ENCODE measurements at places on chromosomes 12 and 14.
A peak's percentile ranks its signal among the peaks of the same experiment; 100 is the strongest.

DNA sequence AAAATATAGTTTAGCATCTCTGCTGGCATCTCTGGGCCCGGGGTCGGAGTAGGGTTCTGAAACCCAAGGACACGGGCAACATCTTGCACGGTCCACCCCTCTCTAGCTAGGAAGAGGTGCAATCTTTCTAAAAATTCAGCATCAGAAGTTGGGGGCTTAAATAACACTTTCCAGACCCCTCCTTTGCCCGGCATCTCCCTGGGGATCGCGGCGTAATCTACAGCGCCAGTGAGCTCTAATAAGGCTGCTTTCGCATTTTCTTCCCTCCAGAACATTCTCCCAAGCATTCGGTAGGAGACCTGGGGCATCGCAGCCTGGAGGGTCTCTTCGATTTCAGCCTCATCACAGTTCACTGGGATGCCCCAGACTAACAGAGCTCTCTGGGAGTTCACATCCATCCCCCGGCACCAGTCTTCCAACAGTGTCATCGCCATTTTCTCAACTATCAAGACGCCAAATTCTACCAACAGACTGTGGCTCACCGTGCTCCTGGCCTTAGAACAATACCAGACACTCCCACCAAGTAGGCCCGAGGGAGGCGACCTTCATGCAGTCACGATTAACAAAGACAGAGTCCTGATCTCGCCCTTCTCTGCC is 880 bp downstream of the PNMA1 start:
- peak; percentile 47 for DNase-seq

DNA sequence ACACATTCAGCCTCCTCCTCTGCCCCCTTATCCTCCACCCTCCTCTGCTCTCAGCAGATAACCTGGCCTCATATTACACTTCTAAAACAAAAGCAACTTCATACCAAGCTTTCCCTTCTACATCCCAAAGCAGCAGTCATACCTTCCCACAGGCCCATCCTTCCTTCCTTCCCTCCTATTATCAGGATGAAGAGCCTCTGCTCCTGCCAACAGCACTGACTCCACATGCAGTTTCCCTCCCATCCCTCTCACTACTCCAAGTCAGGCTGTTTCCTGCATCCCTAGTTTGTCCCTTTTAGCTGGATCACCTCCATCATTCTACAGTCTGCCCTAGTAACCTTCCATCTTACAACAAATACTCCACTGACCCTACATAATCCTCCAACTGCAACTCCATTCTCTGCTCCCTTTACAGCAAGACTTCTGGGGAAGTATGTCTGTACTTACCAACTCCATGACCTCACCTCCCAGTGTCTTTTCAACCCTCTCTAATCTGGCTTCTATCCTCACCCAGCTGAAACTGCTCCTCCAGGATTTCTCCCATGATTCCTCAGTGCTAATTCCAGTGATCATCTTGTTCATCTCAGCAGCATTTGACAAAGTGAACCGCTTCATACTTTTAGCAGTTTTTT is 4.9 kb upstream of the YEATS4 start:
- peak; percentile 6 for DNase-seq

- no peak for DNase-seq
Measured at GRCh38 chr12:105048315-105048714, 35.9 kb downstream of the ALDH1L2 start.

GRCh38 chr14:36751920-36752319 is 90.3 kb downstream of the PAX9 start:
- DNase-seq, result no peak

DNA sequence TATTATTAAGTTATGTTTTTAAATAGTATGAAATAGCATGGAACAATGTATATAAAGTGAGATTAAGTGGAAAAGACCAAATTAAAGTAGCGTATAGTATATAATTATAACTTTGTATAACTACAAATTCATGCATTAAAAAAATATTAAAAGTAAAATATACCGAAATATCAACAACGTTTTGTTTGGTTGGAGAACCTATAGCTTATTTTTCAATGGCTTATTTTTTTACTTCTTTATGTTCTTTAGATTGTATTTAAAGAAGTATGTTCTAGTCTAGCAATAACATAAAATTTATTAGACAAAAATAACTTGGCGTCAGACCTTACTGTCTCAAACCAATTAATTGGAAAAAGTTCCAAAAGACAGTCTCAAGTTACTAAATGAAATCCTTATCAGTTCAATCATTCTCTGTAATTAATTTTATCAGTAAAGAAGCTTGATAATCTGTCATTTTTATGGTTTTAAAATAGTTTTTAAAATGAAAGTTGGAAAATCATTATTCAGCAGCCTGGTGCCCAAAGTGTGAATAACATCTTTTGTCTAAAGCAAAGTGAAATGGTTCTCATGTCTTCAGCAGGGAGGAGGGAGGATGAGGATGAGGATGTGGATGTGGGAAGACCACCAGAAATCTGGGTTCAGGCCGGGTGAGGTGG is 46.7 kb downstream of the IRAK3 start:
- peak; percentile 28 for DNase-seq

DNA sequence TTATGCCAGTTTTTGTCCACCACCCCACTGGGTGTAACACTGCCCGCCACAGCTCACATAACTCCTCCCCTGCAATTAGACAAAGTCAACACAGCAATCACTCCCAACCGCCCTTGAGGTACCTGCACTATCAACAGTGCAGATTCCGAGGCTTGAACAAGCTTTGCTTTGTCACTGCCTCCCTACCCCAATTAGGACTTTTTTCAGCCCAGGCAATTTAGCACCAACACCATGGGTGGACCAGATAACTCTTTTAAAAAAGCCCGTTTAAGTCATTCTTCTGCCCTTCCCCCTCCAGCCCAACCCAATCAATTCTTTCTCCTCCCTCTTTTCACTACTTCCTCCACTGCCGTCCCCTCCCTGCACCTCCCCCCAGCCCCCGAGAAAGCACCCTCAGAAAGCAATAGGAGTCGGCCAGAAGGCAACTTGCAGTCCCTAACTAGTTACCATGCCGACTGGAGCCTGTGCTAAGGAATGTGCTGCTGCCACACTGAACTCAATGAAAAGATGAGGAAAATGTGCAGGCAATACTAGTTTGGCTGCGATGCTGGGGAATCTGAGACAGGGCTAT is 45.7 kb upstream of the OTX2 start:
- no peak for DNase-seq

DNA sequence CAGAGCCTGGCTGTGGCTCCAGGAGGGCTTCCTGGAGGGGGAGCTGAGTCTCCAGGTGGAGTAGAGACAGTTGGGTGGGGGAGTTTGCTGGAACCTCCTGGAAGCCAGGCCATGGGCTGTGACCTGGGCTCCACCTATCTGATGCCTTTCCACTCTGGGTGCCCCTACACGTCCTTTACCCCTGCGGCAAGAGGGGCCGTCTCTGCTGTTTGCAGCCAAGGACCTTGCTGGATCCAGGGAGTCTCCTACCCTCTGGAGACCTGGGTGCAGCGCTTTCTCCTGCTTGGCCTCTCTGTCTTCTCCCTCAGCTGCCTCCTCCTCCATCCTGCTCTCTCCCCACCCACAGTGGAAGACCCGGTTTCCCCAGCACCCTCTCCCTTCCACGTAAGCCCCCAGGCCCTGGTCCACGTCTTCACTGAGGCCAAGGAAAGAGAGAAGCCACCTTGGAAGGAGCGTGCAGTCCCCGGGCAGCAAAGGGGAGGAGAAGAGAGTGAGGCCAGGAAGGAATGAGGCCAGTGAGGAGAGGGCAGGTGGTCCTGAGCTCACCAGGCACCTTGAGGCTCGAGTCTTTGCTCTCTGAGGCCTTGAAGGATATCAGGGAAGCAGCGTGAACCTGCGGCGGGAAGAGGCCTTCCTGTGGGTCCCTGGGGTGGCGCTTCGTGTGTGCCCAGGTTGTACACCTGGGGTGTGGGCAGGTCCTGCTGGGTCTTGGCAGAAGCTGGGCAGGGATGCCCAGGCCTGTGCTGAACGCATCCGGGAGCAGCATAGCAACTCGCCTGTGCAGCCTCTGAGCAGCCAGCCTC is 294.3 kb upstream of the RTL1 start:
- DNase-seq, result no peak

- DNase-seq, result peak; percentile 78
Measured at GRCh38 chr14:89171168-89171567, 245.9 kb downstream of the FOXN3 start.

DNA sequence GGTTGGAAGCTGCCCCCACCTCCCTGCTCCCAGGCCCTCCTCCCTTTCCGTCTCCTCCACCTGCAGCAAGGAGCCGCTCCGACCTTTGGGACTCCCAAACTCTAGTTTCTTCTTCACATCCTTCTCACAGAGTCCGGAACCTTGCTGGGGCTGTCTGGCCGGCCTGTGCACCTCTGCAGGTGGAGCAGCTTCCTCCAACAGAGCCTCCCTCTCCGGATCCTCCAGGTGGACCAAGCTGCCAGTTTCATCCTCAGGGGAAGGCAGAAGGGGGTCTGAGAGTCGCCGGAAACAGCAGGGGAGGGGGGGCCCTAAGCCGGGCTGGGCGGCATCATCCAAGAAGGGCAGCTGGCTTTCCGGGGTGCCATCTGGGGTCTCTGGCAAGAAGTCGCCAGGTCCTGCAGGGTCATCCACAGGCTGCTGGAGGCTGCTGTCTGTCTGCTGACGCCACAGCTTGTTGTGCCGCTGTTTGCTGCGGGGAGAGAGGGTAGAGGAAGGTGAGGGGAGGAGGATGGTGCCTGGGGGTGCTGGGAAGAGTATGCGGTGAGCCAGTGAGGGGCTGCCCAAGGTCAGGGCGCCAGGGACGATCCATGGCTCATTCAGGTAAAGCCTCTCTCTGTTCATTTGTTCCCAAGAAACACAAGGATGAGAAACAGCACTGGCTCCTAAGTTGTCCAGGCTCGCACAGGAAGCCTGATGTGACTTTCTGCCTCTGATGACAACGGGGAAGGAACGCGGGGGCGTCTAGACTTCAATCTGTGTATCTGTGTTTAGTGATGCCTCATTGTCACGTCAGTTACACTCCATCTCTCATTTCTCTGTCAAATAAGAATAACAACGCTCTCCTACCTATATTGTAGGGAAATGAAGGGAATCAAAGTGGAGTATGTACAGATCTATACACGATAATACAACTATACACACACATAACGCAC is 61.3 kb upstream of the CORO1C start:
- DNase-seq, result no peak

DNA sequence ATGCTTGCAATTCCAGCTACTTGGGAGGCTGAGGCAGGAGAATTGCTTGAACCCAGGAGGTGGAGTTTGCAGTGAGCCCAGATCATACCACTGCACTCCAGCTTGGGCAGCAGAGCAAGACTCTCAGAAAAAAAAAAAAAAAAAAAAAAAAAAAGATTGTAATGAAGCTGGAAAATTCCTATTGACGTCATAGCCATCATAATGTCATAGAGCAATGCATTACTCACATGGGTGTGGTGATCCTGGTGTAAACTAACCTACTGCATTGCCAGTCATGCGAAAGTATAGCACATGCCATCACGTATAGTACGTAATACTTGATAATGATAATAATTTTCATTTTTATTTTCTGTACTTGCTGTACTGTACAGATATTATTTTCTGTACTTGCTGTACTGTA is 42.7 kb upstream of the NID2 start:
- DNase-seq, result peak; percentile 79

DNA sequence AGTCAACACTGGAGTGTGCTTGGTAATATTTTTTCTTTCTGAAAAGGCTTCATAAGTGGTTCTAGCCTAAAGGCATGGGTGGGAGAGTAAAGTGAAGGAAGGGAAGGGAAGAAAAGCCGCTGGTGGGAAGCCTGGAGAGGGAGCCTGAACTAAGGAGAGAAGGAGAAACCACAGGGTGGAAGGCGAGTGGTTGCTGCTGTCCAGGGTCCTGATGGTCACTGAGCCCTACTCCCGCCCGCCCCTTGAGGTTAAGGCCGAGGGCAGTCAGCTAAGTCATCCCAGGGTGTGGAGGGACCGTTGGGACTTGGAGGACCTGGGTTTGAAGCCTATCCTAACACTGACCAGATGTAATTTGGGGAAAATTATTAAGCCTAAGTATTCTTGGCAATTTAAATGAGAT is 189.1 kb downstream of the PIWIL1 start:
- no peak for DNase-seq

Measured in fibroblast of the aortic adventitia (primary cell).